Left ventricle myocardium inferior (tissue), 1 donor: ENCODE measurements at places on chromosomes 5 and 9. TPM values are rescaled to one million over a fixed set of nuclear protein-coding genes. Genes with fewer than 3 reads are reported as not detected.

The CER1 gene
- not detected for total RNA-seq

DNA sequence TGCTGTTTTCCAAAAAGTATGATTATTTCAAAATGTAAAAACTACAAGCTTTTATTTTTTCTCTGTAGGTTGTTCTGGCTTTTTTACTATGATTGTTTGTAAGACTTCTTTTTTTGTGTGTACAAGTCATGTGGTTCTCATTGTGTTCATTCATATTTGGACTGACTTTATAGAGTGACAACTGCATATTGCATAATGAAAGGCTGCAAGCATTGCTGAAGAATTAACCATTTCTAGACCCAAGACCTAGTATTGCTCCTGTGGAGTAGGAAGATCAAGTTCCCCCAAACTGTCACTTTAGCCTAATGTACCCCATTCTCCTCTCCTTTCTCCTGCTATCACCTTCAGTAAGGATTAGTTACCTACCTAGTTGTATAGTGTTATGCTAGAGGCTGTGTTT is 10.0 kb downstream of the MAP1B start:
- no peak overlapping the region for H3K4me3 ChIP-seq
- H3K27ac ChIP-seq, result no peak overlapping the region
- H3K27me3 ChIP-seq, result no peaks in the 10 kb centered on the region
- DNase-seq, result no peak
- peaks cover 14% of the 10 kb centered on the region for H3K4me1 ChIP-seq

DNA sequence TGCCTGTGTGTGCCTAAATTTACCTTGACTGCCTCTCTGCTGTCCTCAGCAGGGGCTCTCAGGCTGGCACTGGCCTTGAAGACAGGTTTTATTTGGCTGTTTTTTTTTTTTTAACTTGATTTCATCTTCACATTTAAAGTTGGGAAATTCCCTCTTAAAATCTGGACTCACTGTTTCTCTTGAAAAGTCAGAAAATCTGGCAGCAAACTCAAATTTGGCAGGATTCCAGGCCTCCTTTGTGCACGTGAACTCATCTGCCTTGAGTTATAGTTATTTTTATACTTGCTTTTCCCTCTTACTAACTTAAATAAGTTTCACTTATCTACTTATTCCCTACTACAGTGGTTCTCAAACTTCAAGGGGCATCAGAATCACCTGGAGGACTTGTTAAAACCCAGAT is 118.4 kb upstream of the MAP3K1 start:
- H3K27me3 ChIP-seq, result no peaks in the 10 kb centered on the region
- no peaks in the 10 kb centered on the region for H3K36me3 ChIP-seq
- peaks cover 37% of the 10 kb centered on the region for H3K4me1 ChIP-seq
- DNase-seq, result no peak

The NR6A1 gene
- 1.0 TPM for total RNA-seq

DNA sequence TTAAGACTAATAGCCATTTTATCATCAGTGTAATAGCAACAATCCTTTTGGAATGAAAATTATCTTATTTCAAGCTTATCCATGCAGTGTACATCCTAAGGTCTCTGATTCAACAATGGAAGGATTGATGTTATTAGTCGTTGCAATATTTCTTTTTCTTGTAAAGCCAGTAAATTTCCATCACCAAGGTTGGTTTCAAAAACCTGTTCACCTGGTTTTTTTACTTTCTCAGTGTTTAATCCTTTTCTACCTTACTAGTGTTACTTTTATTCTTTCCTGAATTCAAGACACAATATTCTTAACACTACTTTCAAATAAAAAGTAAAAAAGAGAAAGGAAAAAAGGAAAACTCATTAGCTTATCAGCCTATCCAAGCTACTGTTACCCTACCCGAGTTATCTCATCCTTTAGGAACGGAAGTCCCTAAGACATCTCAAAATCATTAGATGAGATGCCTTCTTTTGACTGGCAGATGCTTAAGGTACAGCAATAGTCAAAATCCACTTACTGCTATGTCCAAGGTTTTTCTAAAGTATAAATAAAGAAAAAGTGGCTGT is 5.4 kb downstream of the ZFR start:
- no peak for DNase-seq
- H3K4me1 ChIP-seq, result peaks cover 81% of the 10 kb centered on the region
- H3K36me3 ChIP-seq, result no peaks in the 10 kb centered on the region
- no peak overlapping the region for H3K4me3 ChIP-seq
- no peaks in the 10 kb centered on the region for H3K27me3 ChIP-seq

- no peaks in the 10 kb centered on the region for H3K4me1 ChIP-seq
- no peak overlapping the region for H3K27ac ChIP-seq
- H3K4me3 ChIP-seq, result no peak overlapping the region
- no peaks in the 10 kb centered on the region for H3K27me3 ChIP-seq
- DNase-seq, result no peak
Observed at GRCh38 chr9:61666849-61667371, 477.1 kb downstream of the SPATA31A7 start.

DNA sequence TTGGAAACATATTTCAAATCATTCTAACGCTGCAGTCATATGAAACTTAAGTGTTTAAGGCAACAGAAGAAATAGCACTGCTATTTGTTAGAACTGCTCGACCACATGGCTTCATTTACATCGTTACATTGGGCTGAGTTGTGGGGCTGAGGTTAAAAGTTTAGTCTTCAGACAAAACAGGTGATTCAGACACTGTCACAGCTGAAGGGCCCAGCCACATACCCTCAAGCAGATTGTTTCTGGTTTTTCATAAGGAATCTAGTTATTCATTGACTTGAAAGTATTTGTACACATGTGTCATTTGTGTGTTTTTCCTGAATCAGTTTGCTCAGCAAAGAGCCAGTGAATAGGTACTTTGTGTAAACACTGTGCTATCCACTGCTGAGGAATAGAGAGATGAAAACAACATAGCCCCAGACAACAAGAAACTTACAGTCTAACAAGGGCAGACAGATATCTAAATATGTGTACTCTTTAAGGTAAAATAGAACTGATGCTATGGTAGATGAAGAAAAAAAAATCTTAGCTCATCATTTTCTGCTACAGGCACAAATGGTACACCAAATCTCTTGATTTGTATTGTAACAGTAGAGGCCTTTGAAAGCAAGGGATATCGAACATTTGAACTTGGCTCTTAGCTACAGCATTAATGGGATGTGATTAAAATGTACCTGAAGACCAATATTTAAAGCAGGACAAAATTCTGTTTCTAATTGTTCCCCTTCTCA is 357.6 kb upstream of the RPS23 start:
- DNase-seq, result no peak
- peaks cover 7% of the 10 kb centered on the region for H3K4me1 ChIP-seq
- no peaks in the 10 kb centered on the region for H3K27me3 ChIP-seq
- H3K36me3 ChIP-seq, result no peaks in the 10 kb centered on the region
- no peak overlapping the region for H3K4me3 ChIP-seq

DNA sequence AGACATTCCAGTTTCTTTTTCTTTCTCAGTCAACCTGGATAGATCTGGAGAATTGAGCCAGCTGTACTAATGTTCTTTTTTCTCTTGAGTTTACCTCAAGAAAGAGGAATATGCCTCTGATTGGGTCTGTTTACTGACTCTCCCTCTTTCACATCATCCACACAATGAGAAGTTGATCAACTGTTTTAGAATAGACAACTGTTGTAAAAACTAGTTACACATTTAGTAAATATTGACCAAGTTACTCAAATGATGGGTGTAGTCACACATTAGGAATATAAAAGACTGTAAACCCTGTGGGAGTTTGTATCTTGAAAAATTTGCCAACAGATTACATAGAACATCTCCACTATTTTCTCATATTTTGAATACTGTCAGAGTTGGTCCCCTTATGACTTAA is 330.8 kb downstream of the FER start:
- no peak for DNase-seq
- H3K36me3 ChIP-seq, result no peaks in the 10 kb centered on the region
- no peaks in the 10 kb centered on the region for H3K27me3 ChIP-seq
- no peak overlapping the region for H3K27ac ChIP-seq
- peaks cover 5% of the 10 kb centered on the region for H3K4me1 ChIP-seq

The SPATA31C1 gene
- not detected for total RNA-seq

GRCh38 chr5:122515709-122516431 is 203.8 kb downstream of the SNCAIP start:
- peaks cover 4% of the 10 kb centered on the region for H3K27me3 ChIP-seq
- H3K4me3 ChIP-seq, result no peak overlapping the region
- no peaks in the 10 kb centered on the region for H3K4me1 ChIP-seq
- H3K27ac ChIP-seq, result no peak overlapping the region
- DNase-seq, result no peak
